Activated T-cell treated with anti-CD3 and anti-CD28 coated beads for 24 hours (primary cell): ENCODE measurements at places on chromosomes 12 and 14.

- DNase-seq: no peak
These were observed 156.5 kb upstream of the RMST start for GRCh38 chr12:97306147-97306546.

DNA sequence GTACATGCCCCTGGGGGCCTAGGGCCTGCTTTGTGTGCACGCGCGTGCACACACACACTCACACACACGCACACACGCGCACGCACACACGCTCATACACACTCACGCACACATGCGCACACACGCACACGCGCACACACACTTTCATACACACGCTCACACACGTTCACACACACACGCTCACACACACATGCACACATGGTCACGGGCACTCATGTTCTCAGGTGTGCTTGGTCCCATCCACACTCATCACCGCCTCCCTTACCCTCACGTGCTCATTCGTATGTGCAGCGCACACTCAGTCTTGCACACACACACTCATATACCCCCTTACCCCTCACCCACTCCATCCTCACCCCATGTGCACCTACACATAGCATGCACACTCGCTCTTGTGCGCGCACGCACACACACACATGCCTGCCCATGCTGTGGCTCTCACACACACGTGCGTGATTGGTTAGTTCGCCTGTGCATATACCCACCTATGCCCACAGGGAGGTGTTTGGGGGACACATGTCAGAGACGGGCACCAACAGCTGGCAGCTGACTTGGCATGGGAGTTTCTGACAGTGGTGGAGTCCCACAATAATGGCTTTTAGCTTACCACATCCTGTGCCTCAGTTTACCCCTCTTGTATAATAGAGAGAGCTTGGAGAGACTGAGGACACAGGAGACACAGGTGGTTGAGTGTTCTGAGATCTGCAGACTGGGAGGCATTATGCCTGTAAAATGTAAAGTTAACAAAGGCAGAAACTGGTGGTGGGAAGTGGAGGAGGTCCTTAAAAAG is 28.7 kb downstream of the TSPAN9 start:
- DNase-seq: no peak

GRCh38 chr12:18719922-18720510 is 17.8 kb downstream of the PLCZ1 start:
- no peak for DNase-seq

GRCh38 chr14:65517635-65518542 is 105.4 kb downstream of the FUT8 start:
- no peak for DNase-seq

- no peak for DNase-seq
These were observed 153.1 kb downstream of the HMGA2 start for GRCh38 chr12:65977384-65977783.

- DNase-seq: no peak
These were observed 183.7 kb downstream of the AKAP6 start for GRCh38 chr14:32512813-32513212.

GRCh38 chr14:106530423-106531107 is 1004.2 kb downstream of the TMEM121 start:
- DNase-seq: peak; percentile 23

GRCh38 chr12:96239711-96240635 is 45.8 kb downstream of the ELK3 start:
- no peak for DNase-seq

- DNase-seq: no peak
These were observed 37.9 kb downstream of the FBXO34 start for GRCh38 chr14:55309154-55309553.
